Fibroblast of skin of left quadriceps (primary cell): ENCODE measurements at places on chromosomes 1 and 21.

GRCh38 chr1:150985179-150985825, 3.2 kb downstream of the ANXA9 start:
- no peak for DNase-seq

DNA sequence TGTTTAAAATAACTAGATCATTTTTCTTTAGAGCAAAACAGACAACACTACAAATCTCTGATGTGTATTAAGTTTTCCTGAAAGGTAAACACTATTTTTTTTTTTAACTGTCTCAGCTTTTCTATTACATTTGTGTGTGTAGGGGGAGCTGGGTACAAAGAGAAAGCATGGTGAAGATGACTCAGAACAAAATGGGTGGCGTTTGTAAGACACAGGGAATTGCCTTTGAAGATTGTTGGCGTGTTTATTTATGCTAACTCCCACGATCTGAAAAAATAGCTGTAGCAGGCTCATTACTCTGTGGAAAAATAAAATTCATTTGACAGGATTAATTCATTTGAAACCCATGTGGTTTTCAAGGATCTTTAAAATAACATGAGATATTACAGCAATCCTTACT, 285.1 kb downstream of the RYR2 start:
- no peak for DNase-seq

DNA sequence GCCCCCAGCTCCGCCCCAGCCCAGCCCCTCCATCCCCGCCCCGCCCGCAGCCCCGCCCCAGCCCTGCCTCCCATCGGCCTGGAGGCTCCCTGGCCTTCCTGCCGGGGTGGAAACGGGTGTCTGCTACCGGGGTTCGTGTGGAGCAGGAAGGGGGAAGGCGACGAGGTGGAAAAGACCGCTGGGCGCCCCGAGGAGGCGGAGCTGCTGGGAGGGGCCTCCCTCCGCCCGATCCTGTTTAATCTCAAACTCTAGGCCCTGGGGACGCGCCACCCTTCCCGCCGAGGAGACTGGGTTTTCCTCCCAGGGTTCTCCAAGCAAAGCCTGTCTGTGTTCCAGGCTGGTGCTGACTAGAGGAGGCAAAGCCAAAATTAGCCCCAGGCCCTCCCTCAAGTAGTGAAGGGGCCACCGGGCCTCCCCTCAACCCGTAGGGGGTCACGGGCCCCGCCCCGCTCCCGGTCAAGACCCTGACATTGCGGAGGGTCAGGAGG, 16.2 kb upstream of the TTLL10 start:
- peak; percentile 78 for DNase-seq

DNA sequence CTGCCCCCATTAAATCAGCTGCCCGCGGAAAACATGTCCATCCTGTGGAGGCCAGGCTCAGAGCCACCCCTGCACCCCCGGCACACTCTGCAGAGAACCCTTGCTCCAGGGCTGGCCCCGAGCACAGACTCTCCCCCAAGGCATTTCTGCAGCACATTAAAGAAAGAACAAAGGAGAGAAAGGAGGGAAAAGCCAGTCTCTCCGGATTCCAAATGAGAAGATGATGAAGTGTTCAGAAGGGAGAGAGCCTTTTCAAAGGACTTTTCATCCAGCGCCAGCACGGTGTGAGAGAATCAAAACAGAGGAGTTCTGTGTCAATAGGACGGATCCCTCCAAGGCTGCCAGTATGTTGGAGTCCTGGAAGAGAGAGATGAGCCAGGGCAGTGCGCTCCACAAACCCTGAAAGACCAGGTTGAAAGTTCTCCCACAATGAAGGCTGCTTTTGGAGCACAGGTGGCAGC, 498.3 kb downstream of the NPHP4 start:
- DNase-seq, result no peak

- no peak for DNase-seq
Measured at GRCh38 chr1:174768516-174768915, 231.2 kb upstream of the CACYBP start.

- no peak for DNase-seq
Measured at GRCh38 chr1:199907361-199907760, 120.1 kb upstream of the NR5A2 start.

GRCh38 chr21:45558044-45558721, 15.9 kb upstream of the SLC19A1 start:
- no peak for DNase-seq

GRCh38 chr1:59057211-59057694, 239.6 kb upstream of the FGGY start:
- DNase-seq, result peak; percentile 98

- no peak for DNase-seq
Measured at GRCh38 chr1:114595602-114596001, 14.2 kb upstream of the BCAS2 start.

DNA sequence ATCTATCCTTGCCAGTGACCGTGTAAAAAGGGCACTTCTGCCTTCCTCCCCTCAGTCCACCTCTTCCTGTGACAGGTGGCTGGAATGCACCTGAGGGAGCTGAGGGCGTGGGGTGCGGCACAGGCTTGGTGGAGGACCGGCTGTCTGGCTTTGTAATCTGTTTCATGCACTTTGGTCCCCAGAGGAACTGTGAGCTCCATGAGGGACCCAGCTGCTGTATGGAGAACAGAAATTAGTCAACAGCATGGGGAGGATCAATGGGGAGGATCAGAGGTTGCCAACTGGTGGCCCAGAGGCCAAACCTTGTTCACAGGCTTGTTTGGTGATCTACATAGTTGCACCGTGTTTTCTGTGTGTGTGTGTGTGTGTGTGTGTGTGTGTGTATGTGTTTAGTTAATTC, 19.0 kb upstream of the LUZP1 start:
- no peak for DNase-seq

DNA sequence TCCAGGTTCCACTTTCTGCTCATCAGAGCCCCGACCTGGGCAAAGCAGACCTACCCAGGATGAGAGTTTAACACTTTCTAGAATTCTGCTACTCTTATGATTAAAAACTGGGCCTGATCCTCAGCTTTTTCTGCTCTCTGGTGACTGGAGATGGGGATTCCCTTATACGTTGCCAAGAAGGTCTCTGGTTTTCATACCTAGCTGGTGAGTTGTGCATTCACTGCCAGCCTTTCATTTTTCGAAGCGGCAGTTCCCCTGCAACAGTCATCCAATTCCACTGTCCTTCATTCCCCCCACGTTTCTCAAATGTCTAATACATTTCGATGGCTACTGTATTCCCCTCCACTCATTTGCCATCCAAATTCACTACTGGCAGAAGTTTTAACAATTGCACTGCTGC, 135.3 kb downstream of the ADSS2 start:
- DNase-seq, result no peak

DNA sequence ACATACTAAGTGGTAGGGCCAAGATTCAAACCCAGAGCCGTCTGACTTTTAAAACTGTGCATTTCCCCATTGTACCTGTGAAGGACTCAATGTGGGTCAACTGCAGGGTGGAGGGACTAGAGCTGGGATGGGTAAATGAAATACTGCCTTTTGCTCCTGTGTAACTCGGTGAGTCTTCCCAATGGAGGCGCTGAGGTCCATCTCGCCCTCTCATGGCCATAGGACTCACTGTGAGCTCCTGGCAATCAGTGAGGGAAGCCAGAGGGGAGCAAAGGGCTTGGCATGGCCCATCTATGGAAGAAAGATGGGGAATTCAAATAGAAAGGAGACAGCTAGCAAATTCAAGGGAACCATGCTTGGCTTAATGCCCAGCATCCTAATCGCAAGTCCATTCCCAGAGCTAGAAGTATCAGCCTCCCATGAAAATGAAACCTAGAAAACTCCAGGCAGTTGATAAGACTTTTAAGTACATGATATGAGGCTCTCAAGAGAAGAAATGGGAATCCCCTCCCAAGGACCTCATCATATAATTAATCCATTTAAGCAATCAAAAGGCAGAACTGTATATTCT, 25.4 kb upstream of the CGN start:
- no peak for DNase-seq

- DNase-seq, result no peak
Measured at GRCh38 chr1:85544689-85545215, 35.8 kb upstream of the CCN1 start.

DNA sequence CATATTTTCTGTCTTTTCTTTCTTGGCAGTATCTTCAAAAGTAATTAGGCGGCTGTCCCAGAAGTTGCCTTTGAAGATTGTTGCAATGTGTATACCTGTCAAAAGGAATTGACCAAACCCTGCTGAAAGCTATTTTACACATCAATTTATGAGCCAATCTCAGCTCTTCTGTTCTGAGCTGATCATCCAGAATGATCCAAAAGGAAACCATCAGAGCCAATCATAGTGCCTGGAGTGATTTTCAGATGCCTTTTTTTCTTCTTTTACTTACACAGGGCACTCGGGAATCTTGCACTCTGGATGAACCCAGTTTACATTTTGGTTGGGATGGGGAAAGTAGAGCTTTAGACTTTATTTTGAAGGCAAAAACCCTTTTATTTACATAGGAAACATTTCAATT, 21.8 kb upstream of the APOBEC4 start:
- no peak for DNase-seq

- DNase-seq, result no peak
Measured at GRCh38 chr1:63411066-63411465, 43.6 kb downstream of the ALG6 start.

- DNase-seq, result peak; percentile 87
Measured at GRCh38 chr1:183070923-183071618, 47.9 kb downstream of the LAMC1 start.

GRCh38 chr21:45098867-45099266, 24.5 kb downstream of the ADARB1 start:
- DNase-seq, result no peak

- DNase-seq, result no peak
Measured at GRCh38 chr1:167659450-167659849, 29.4 kb downstream of the RCSD1 start.

DNA sequence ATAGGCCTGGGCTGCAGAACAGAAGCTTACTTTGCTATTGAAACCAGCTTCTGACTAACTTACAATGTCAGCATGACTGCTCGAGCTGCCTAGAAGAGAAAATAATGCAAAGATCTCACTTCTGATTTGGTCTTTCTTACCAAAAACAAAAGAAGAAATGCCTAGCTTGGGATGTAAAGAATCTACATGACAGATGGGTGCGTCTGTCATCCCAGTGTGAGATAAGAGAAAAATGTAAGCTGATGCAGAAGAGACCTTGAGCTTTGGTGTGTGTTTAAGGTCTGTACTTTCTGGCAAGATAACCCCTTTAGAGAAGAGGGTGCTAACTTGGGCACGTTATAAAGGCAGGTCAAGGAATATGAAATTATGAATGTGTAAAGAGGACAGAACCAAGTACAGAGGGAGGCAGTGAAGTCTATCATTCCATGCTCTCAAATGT, 3.6 kb downstream of the FAM20B start:
- no peak for DNase-seq

- no peak for DNase-seq
Measured at GRCh38 chr21:27221077-27221476, 254.2 kb upstream of the ADAMTS5 start.

- no peak for DNase-seq
Measured at GRCh38 chr1:161179698-161180097, 2.4 kb upstream of the B4GALT3 start.

GRCh38 chr1:206839006-206839560, 26.3 kb upstream of the IL20 start:
- no peak for DNase-seq

- no peak for DNase-seq
Measured at GRCh38 chr1:89836252-89837035, 15.6 kb downstream of the LRRC8D start.

GRCh38 chr1:246398126-246398813, 108.8 kb downstream of the SMYD3 start:
- DNase-seq, result no peak

- DNase-seq, result no peak
Measured at GRCh38 chr1:27940297-27940696, 5.5 kb downstream of the SMPDL3B start.

- no peak for DNase-seq
Measured at GRCh38 chr1:15504436-15504835, 19.6 kb downstream of the CASP9 start.

GRCh38 chr1:31689854-31690253, 14.0 kb downstream of the COL16A1 start:
- DNase-seq, result peak; percentile 90

GRCh38 chr21:33981391-33982101, 65.9 kb upstream of the ATP5PO start:
- peak; percentile 26 for DNase-seq

DNA sequence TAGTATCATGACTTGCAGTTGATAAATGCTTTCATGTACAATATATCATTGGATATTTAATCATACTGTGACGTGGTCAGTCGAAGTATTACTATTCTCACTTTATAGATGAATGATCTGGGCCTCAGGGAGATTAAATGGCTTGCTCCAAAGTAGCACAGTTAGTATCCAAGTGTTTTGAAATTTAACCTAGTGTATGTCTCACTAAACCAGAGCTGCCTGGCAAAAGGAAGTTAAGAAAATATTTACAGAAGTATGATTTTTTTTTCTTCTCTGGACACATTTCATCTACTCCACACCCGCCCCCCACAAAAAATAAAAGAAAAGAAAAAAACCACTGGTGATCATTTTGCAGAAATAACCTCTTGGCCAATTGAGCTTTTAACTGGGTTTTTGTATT, 71.9 kb upstream of the CXADR start:
- no peak for DNase-seq

DNA sequence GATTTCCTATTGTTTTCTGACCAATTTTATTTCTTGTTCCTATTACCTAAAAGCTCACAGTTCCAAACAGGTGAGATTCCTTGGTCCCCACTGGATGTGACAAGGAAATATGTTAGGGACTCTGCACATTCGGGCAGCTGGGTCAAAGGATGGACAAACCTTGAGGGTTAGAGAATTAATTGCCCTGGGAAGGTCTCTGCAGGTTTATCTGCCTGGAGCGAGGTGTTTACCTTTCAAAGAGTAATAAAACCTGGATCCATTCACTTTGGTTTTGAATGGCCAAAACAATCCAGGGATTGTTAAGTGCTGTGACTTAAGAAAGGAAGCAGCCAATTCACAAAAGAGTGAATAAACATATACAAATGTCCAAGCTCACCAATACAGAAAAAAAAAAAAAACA, 33.6 kb upstream of the RAB4A start:
- DNase-seq, result no peak

DNA sequence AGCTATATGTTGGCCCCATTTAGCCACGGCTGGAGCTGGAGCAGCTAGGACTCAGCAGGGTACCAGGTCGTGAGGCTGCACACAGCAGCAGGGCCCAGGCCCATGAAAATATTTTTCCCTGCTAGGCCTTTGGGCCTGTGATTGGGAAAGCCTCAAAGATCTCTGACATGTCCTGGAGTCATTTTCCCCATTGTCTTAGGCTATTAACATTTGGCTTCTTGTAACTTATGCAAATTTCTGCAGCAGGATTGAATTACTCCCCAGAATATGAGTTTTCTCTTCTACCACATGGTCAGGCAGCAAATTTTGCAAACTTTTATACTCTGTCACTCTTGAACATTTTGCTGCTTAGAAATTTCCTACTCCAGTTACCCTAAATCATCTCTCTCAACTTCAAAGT, 11.2 kb downstream of the CFHR2 start:
- no peak for DNase-seq

DNA sequence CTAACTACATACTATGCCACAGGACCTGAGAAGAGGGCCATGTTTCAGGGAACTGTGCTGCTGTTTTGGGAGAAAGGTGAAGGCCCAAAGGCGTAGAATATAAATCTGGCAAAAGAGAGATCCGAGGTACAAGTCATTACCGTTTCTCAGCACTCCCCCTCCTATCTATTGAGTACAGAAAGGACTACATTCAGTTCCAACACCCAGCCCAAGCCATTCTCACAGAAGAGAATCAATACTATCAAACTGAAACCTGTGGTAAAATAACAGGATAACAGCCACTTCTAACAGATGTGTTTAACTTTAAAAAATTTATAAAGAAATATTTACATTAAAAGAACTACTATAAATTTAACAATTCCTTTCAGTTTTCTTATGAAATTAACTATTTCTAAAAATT, 7.8 kb downstream of the AHCTF1 start:
- DNase-seq, result no peak

GRCh38 chr1:93448983-93449804, 1.3 kb downstream of the FNBP1L start:
- no peak for DNase-seq
